ENCODE measurements at places on chromosomes 2 and 18.

DNA sequence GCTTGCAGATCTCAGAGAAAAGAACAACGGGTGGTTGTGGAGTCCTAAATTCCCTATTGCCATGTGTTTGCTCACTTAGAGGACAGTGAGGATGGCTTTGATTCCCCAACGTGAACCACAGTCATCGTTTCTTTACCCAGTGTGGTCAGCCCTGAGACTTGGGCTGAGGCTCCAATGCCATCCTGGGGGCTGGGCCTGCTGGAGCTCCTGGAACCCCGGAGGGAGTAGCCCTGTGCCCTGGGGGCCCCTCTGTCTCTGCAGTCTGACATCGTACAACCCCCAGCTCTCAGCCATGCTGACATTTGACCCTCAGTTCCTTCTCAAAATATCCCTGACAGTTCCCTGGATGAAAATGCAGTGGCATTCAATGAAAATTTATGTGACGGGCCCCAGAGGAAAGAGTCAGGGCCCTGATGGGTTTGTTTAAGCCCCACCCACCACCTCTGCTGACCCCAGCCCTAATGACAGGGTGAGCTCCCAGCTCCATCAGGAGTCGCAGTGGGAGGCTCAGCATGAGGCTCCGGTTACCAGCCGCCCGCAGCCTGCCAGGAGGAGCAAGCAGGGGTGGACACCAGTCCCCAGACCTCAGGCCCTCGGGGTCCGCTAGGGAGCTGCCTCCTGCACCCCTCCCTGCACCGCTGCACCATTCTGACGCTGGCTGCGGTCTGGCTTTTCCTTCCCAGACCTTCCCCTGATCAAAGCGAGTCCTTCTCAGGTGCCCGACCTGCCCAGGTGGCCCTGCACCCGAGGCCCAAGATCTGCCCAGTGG, 120.9 kb downstream of the TWIST2 start:
- no peak for DNase-seq

GRCh38 chr2:181396256-181397123, 60.7 kb upstream of the ITGA4 start:
- DNase-seq, result no peak

- no peak for DNase-seq
Observed at GRCh38 chr2:162245061-162245460, 1.8 kb upstream of the FAP start.

- peak; percentile 29 for DNase-seq
Observed at GRCh38 chr2:132651115-132652045, 18.6 kb downstream of the LYPD1 start.
